ENCODE measurements at places on chromosomes 6 and 20.
A peak's percentile ranks its signal among the peaks of the same experiment; 100 is the strongest.

- no peak for DNase-seq
These were observed 26.3 kb downstream of the CDH26 start for GRCh38 chr20:59984541-59984940.

- DNase-seq: peak; percentile 8
These were observed 18.3 kb upstream of the GPRC6A start for GRCh38 chr6:116847227-116847626.

DNA sequence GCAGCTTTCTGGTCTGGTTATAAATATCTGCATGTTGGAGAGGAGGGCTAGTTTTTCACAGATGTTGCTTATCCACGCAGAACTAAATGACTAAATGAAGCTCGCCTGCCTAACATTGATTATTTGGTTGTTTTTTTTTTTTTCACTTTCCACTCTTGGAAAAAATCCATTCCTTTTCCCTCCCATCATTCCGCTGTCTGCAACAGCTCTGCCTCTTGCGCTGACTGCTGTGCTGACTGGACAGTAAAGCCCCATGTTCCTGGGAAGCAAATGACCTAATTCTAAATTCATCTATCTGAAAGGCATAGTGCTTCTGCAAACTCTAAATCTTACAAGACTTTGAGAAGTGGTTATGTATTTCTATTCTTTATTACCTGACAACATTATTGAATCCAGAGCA, 255.5 kb upstream of the PLN start:
- DNase-seq: no peak

DNA sequence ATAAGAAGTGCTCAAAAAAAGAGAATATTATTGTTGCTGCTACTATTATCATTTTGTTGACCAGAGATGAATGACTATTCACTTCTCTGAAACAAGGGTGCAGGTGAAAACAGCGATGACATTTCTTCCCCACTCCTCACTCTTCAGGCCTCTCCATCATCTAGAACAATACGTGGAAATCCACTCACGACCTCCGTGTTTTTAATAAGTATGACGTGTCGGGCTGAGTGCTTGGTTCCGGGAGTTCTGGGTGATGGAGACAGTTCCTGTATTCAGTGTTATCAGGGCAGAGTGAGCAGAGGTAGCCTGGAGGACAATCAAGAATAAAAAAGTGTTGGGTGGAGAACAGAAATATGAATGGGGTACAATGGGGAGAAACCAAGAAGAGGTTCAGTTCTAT, 130.0 kb upstream of the ZNF217 start:
- no peak for DNase-seq

DNA sequence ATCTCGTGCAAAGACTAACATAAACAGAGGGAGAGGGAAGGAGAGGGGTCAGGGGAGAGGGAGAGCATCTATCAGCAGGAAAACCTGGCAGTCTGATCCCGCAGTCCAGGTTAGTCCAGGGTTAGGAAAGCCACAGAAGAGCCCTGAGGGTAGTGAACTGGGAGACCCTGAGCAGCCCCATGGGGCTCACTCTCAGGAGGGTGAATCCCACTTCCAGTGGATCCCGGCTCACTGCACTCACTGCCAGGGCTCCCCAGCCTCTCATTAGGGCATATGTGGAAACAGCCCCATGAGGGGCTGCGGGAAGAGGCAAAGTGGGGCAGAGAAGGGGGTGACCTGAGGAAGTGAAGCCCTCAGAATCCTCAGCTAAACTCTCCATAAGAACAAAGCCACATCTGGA, 329.9 kb downstream of the UBE3D start:
- DNase-seq: no peak

- no peak for DNase-seq
These were observed 149.0 kb downstream of the HACE1 start for GRCh38 chr6:104710543-104711335.

DNA sequence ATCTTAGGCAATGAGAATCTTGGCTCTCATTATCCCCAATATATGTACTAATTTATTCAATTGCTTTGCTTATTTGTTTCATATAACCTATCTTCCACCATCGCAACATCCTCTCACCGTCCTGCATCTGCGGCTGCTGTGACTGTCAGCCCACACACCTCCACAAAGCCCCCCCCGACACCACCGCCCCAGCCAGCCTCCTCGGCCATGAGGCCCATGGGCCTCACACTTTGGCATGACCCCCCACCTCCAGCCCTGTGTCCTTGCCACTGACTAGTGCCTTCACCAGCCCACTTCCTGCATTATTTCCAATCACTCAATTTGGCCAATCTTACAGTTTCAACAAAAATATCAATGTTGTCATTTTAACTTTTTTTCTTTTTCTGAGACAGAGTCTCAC, 60.7 kb upstream of the TOX2 start:
- DNase-seq: no peak

DNA sequence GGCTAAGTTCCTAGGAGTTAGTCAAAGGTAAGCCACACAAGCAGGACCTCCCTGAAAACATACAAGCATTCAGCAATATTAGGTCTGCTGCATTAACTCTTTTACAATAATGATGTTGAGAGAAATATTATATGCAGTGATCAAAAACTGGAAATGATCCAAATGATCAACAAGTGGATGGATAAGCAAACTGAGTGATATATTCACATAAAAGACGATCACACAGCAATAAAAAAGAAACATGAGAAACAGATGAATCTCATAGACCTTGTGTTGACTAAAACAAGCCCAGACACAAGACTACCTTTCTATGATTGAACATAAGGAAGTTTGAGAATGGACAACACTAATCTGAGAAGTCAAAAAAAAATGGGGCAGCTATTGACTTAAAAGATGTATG, 39.9 kb downstream of the LMBRD1 start:
- DNase-seq: no peak

DNA sequence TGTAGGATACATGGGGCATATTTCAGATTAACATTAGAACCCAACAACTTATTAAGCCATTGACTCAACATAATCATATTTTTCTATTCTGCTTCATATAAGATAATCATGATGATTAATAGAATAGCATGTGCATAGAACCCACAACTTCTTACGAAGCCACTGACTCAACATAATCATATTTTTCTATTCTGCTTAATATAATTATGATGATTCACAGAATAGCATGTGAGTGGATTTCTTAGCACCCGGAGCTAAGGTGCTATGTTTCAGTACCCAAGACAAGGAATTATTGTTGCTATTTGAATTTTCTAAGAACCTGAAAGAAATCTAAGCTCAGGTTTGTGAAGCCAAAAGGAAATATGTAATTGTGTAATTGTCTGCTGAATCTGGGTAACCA, 96.8 kb downstream of the TENT5A start:
- no peak for DNase-seq

- DNase-seq: no peak
These were observed 371.1 kb downstream of the FARS2 start for GRCh38 chr6:5632348-5632935.

- no peak for DNase-seq
These were observed 11.9 kb downstream of the GPX5 start for GRCh38 chr6:28537509-28538140.

DNA sequence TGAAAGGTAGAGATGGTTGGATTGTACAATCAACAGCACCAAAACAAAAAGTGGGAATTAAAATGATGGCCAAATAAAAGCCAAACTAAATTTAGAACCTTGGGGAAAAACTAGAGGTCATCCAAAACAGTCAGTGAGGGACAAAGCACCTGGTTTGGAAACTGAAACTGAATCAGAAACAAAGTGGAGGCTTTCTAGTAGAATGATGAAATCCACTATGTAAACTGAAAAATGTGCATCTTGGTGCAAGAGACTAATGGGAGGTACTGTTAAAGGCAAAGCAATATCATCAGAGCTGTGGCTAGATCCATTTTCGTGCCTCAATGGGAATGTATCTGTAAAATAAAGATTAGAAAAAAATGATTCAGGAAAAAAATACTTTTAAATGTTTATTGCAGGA, 380.0 kb upstream of the GJE1 start:
- DNase-seq: no peak

DNA sequence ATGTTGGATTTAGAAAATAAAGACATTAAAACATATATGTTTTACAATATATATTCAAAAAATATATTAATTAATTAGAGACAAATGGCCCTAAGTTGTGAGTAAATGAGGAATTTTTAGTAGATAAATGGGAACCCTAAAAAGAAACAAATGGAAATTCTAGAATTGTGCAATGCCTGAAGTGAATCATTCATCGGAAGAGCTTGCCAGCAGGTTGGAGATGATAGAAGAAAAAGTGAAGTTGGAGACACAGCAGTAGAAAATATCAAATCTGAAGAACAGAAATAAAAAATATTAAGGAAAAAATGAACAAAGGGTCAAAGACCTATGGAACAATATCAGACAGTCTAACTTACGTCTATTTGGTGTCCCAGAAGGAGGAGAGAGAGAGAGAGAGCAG, 109.4 kb upstream of the NEDD9 start:
- DNase-seq: no peak

- no peak for DNase-seq
These were observed 28.2 kb downstream of the VPS52 start for GRCh38 chr6:33243476-33243875.

DNA sequence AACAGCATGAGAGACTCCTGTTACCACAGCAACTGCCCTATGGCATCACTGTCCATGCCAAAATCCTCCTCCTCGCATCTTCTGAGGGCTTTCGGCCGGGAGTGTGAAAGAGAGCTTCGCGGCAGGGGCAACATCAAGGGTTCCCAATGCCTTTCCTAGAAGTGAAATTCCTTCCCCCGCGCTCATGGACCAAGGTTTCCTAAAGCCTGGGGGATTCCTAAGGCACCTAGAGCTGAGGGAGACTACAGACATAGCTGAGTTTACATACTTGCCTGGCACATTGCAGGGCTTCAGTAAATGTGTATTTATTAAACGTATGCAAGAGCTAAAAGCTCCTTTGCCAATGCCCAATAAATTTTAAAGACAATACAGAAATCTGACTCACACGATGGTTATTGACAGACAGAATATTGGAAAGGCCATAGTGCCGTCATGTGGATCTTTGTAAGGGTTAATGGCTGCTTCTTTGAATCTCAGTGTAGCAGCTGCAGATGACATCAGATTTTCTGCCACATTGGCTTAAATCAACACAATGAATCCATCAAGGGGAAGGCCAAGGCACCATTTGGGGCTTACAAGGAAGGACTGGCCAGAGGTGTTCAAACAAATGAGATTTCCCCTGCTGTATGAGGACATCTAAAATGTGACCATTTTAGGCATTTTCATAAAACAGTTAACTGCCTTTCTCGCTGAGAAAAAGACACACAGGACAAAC, 281.2 kb upstream of the JARID2 start:
- no peak for DNase-seq

DNA sequence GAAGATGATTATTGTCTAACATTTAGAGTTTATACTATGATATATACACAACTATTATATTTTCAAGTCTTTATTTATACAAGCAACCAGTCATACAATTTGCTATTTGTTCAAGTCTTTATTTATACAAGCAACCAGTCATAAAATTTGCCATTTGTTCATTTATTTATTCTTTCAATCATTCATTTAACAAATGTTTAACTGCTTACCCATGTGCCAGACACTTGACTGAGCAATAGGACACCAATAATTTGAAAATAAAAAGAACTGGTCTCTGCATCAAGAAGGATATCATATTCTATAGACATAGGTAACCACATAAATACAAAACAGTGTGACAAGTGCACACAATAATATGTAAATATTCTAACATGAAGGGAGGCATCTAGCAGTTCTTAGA, 20.3 kb downstream of the GRIK2 start:
- DNase-seq: no peak

DNA sequence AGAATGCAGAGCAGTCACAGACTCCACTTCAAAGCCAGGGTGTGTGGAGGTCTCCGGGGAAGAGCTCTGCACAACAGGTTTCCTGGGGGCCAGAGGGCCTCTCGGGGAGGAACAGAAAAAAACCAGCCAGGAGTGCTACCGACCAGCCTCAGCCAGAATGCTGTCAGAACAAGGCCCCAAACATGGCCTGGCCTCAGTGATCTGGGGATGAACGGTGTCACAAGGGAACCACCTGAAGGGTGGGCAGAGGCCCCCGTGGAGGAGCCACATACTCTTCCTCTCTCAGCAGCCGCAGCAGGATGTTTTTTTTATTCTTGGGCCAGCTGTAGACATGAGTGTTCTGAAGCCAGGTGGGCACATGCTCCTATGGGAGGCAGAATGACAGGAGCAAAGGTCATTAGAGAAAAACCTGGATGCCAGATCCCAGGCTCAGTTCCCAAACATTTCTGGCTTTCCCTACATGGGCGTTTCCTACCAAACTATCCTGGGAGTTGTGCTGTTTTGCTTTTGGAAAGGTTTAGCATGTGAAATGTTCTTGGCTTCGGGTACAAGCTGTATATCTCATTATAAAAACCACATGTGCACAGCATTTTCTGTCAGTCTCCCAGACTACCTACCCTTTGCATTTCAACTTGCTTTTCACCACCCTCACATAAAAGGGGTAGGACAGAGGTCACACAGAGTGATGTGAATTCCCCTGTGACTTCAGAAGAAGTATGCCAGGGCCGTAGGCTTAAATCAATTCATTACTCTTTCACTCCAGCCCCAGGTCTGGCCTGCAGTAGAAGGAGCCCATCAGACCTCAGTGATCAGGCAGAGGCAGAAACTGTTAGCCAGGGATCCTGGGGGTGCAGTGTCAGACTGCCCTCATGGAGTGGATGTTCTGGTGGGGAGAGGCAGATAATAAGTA, 46.2 kb downstream of the TRAF3IP2 start:
- DNase-seq: peak; percentile 48

GRCh38 chr6:13831615-13832014, 17.3 kb upstream of the MCUR1 start:
- DNase-seq: no peak

- no peak for DNase-seq
These were observed 95.2 kb downstream of the KIF13A start for GRCh38 chr6:17892097-17892686.

- no peak for DNase-seq
These were observed 18.6 kb downstream of the FARS2 start for GRCh38 chr6:5279891-5280338.

DNA sequence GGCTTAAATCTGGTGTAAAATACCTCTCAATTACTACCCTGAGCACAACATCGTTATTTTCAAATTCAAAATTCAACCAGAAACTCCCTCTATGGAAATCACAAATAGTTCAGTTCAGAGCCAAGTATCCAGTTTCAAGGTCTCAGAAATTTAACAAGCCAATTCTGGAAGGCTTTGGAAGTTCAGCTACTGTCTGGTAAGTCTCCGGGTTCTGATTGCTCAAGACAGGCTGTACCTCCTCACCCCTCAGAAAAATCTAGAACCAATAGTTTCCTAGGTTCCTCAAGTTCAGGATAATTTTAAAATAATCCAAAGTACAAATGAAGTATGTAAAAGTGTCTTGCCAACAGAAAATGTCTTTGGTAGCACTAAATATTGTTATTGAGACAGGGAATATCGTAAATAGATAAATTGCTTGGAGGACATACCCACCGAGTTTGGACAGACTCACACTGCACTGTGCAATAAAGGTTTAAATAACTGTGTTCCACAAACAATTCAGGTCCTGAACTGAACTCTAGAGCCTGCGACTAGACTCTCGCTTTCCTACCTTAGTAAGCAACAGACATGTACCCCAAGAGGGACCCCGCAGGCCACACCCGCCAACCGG, 729 bp downstream of the ATG5 start:
- no peak for DNase-seq

GRCh38 chr20:3710011-3710466, 2.4 kb downstream of the SIGLEC1 start:
- no peak for DNase-seq

GRCh38 chr6:43185391-43185985, 3.5 kb downstream of the CUL9 start:
- no peak for DNase-seq

Data from AG09309 (cell line).